ENCODE measurements at places on chromosomes 6 and 20.

GRCh38 chr20:64047968-64048401 is 1.5 kb downstream of the SOX18 start:
- no peak for DNase-seq

DNA sequence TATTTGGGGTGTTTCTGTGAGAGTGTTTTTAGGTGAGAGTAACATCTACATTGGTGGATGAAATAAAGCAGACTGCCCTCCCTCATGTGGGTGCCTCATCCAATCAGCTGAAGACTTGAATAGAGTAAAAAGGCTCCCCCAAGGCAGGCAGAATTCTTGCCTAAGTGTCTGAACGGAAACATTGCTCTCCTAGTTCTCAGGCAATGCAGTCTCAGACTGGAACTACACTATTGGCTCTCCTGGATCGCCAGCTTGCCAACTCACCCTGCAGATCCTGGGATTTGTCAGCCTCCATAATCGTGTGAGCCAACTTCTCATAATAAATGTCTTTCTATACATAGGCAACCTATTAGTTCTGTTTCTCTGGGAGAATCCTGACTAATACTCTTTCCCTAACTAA is 5.5 kb upstream of the TMEM170B start:
- DNase-seq: no peak

GRCh38 chr6:119124079-119124824 is 45.8 kb upstream of the FAM184A start:
- no peak for DNase-seq

- no peak for DNase-seq
These were observed 117.3 kb downstream of the CRYBG1 start for GRCh38 chr6:106477790-106478189.

DNA sequence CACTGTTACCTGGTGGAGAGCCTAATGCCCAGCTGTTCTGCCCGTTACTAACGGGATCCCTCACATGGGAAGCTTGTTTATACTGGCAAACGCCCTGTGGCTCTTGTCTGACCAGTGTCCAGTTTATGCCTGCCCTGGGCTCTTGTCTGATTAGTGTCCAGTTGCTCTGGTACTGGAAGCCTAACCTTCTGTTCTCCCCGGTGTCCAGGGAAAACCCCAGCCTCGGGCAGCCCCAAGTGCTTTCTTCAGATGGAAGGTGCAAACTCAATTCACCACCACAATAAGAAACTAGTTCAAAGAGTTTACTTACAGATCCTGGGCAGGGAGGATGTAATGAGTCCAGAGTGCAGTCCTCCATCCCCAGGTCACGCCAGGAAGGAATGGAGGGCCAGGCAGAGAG is 148.4 kb downstream of the TBXT start:
- DNase-seq: no peak

DNA sequence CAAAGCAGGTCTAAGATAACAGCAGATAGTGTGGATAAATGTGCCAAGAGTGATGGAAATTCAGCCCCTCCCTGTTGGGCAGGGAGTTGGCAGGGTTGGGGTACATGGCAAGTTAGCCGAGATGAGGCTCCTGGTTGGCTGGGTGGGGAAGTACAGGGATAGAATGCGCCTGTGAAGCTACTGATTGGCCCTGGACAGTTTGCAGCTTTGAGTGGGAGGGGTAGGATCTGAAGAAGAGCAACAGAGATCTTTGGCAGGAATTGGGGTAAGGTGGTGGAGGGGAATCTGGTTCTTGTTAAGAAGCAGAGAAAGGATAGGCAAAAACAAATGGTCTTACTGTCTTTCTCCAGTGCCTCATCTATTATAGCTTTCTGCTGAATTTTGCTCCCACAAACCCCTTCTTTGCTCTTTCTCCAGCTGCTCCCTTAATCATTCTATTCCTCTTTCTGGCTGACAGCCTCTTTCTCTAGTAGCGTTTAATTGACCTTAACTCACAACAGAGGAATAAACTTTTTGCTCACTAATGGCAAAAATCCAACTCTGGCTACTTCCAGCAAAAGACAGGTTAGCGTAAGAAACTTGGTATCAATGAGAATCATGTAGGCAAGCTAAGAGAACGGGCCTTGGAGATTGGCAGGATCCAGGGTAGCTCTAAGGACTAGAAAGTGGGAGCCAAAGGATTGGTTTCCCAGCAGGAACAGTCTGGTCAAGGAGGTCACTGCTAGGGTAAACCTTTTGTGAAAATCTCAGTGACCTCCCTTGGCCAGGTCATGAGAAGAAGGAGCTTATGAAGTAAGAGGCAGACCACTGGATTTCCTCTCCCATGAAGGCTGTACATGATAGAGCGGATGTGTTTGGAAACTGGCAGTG is 86.3 kb upstream of the CARMIL1 start:
- no peak for DNase-seq

- no peak for DNase-seq
These were observed 83.8 kb upstream of the KIF25 start for GRCh38 chr6:167913699-167914098.

- no peak for DNase-seq
These were observed 128.9 kb downstream of the HIVEP2 start for GRCh38 chr6:142816031-142816430.

GRCh38 chr20:41443691-41444090 is 77.1 kb upstream of the EMILIN3 start:
- no peak for DNase-seq

GRCh38 chr6:125989631-125990030 is 3.3 kb downstream of the TRMT11 start:
- no peak for DNase-seq

DNA sequence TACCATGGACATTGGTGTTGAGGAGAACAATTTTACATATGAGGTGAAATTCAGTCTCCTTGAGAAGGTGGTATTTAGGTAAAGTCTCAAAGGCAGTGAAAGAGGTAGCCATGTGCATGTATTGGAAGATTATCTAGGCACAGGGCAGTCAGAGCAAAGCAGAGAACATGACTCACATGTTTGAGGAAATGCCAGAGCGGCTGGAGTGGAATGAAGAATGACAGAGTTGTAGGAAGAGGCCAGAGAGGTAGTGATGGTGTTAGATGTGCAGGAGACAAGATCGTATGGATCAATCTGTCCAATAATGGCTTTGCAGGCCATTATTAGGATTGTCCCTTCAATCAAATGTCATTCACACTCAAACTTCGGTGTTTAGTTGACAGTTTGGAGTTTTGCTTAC is 449.4 kb upstream of the PTCHD4 start:
- DNase-seq: no peak

DNA sequence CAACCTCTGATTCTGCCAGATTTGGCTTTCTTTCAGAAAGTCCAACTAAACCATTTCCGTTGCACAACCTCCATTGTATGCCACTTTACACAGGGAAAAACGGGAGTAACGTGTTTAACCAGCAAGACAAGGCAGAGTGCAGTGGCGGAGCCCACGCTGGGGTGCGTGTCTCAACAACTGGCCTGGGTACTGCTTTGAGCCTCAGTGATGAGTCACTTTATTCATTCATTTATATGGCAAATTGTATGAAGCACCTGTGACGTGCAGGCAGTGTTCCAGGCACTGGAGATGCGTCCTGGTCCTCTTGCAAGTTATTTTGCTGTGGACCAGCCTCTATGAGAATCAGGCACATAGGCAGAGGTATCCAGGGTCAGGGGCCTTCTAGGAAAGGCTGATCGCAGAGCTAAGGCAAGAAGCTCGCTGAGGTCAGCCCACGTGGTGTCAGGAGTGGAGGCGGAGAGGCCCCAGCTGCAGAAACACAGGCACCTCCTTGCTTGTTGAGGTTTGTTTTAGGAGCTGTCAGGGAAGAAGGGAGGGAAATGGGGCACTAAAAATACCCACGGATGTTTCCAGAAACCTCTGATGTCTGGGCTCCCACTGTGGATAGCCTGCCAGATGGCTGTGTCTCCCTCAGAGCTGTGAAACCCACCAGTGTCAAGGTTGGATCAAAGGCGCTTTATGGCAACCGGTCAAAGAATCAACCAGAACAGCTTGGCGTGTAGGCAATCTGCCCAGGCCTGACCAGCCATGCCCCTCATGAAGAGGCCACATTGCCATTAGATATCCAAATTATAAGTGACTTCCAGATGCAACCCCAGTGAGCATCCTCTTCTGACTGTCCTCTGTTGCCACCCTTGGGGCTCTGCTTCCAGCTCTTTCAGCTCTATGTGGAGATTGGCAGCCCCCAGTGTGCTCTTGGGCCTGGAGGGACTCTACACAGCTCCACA is 157.2 kb downstream of the CD83 start:
- no peak for DNase-seq

GRCh38 chr6:83474309-83474708 is 38.0 kb upstream of the PRSS35 start:
- DNase-seq: no peak

GRCh38 chr6:166936079-166936787 is 20.1 kb downstream of the RNASET2 start:
- no peak for DNase-seq

GRCh38 chr20:37468886-37469285 is 52.2 kb upstream of the NNAT start:
- DNase-seq: no peak

DNA sequence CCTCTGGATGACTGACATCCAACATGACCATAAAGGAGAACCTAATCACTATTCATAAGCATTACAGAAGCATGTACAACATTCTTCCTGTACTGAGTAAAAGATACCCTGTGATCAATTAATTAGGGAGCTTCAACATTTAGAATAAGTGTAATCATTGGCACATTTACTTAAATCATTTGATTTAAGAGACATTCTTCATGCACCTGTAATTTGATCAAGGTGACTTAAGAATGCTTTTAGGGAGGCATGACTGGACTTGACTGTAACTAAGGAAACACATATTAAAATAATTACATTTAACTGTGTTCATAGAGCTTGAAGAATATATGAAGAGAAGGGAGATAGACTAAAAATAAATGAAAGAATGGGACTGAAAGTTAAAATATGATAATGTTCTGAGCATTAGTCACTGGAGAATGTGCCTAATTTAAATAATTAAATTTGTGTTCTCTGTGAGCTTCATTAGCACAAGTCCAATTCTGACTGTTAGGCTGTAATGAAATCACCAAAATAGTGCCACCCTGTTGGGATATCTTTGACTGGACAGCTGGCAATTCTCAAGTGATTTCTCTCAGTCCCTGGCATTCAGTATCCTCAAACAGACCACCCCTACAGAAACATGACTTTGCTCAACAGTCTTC is 295.5 kb upstream of the ADGRB3 start:
- DNase-seq: no peak

- no peak for DNase-seq
These were observed 40.3 kb downstream of the MDFI start for GRCh38 chr6:41678511-41679084.

- DNase-seq: no peak
These were observed 115.4 kb downstream of the OPN5 start for GRCh38 chr6:47897247-47897646.

- no peak for DNase-seq
These were observed 88.7 kb downstream of the SNAP25 start for GRCh38 chr20:10307359-10307735.

DNA sequence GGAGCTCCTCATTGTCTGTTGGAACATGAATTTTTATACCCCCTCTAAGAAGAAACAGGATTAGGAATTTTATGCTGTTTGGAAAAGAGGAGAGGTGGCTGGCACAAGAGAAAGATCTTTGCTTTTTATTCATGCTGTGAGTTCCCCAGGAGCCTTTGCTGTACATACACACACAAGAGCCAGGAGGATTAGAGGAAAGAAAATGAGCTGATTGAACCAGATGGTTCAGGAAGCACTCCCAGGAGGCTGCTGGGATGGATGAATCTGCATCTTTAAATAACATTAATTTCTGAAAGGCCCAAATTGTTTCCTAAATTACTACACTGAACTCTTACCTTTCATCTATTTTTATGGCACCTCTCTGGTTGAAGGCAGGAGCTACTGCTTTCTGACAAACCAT is 20.1 kb upstream of the TCP11 start:
- no peak for DNase-seq

- DNase-seq: no peak
These were observed 156.9 kb upstream of the BEND3 start for GRCh38 chr6:107272246-107272645.

DNA sequence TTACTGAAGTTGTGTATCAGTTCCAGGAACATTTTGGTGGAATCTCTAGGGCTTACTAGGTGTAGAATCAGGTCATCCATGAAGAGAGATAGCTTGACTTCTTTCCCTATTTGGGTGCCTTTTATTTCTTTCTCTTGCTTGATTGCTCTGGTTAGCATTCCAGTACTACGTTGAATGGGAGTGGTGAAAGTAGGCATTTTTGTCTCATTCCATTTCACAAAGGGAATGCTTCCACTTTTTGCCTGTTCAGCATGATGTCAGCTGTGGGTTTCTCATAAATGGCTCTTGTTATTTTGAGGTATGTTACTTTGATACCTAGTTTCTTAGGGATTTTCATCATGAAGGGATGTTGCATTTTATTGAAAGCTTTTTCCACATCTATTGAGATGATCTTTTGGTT is 195.3 kb downstream of the MOXD1 start:
- DNase-seq: no peak

GRCh38 chr6:36113703-36114102 is 16.6 kb upstream of the MAPK13 start:
- no peak for DNase-seq

GRCh38 chr6:38364127-38364526 is 275.6 kb downstream of the BTBD9 start:
- no peak for DNase-seq

GRCh38 chr6:119957195-119957594 is 607.6 kb upstream of the MAN1A1 start:
- no peak for DNase-seq

GRCh38 chr6:86938814-86939213 is 1.5 kb downstream of the HTR1E start:
- no peak for DNase-seq

GRCh38 chr6:147868427-147869190 is 360.1 kb downstream of the SAMD5 start:
- no peak for DNase-seq

Data from NCI-H2081 treated with DMSO at 0.1 percent for 48 hours (cell line).